ENCODE measurements at places on chromosomes 16 and 17.

DNA sequence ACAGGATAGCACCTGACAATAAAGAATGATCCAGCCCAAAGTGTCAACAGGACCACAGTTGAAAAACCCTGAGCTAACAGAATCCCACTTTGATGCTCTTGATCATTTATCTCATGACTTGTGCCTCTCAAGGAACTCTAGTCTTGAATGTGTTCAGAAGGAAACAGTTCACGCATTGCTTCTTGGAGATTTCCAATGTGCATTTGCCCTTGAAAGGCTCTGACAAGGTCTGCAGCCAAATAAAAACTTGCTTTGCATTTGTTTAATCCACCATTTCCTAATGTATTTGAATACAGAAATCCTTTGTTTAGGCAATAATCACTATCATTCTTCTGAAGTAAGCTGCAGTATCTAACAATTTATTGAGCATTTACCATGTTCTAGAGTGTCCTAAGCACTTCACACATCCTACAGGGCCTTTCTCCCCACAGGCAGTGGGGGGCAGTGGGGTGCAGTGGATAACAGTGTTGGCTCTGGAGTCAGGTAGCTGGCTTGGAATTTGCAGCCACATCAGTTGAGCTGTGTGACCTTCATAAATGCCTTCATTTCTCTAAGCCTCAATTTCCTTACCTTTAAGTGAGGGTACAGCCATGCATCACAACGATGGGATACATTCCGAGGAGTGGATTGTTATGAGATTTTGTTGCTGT lies 239.7 kb downstream of the XYLT1 start:
- no peak for DNase-seq

GRCh38 chr17:1546292-1546922 lies 16.2 kb downstream of the PITPNA start:
- no peak for DNase-seq

GRCh38 chr16:23148166-23148512 lies 1.1 kb downstream of the USP31 start:
- no peak for DNase-seq

- no peak for DNase-seq
These were observed 20.8 kb upstream of the DNAH17 start for GRCh38 chr17:78598013-78598471.

DNA sequence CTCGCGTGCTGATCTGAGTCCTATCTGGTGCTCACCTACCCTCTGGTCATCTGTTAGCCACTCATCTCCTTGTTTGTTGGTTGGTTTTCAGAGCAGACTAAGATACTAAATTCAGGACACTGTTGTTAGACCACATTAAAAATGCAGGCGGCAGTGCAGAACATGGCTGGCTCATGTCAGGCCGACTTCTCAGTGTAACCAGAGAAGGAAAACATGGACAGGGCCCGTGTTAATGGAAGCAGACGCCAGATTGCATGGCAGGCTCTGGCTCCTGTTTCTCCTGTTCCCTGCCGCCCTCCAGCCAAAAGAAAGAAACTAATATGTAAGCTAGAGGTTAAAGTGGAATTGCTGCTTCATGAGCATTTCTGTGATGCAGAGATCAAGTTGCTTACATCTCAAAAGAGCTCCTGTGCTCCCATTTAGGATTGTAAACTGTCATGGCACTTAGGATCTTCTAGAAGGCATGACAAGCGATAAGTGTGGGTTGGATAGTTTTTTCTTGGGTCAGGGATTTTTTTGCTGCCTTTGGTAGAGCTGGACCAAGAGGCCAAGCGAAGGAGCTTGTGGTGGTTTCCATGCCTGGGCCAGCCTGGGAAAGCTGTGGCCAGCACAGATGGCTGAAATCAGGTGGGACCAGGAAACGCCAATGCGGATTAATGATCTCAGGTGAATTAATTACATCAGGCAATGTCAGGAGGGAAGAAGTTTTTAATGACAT lies 56.1 kb downstream of the YPEL2 start:
- no peak for DNase-seq

DNA sequence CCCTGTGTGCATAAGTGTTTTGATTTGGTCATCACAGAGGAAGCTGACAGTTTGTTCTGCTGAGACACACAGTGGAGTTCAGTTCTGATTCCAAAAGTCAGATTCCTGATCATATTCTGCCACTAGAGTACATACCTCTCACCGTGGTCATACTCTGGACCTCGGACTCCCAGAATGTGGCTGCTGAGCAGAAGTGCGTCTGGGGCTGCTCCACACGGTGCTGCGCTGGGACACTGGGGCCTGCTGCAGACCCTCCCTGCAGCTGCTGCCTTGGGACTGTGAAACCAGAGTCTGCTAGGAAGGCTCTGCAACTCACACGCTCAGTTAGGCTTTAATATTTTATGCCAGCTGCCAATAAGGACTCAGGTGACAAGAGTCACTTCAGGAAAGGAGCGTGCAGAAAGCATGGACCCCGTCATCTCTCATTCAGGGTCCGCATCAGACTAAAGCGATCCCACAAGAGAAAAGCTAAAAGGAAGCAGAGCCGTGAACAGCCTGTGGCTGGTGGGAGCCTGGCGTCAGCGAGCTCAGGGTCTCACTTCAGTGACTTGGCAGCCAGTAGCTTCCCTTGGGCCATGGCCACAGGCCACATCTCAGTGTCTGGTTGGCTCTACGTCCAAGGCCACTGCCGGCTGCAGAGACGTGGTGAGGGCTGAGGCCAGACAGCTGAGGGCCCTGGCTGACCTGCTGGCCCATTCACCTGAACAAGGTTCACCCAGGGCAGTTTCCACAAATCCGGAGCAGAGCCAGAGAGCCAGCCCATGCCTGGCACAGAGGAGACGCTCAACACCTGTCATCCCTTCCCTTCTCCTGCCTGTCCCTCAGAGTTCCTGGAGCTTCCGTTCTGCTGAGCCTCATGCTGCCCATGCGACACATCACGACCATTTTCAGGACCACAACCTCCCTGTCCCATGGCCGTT lies 24.7 kb upstream of the KIFC3 start:
- no peak for DNase-seq

DNA sequence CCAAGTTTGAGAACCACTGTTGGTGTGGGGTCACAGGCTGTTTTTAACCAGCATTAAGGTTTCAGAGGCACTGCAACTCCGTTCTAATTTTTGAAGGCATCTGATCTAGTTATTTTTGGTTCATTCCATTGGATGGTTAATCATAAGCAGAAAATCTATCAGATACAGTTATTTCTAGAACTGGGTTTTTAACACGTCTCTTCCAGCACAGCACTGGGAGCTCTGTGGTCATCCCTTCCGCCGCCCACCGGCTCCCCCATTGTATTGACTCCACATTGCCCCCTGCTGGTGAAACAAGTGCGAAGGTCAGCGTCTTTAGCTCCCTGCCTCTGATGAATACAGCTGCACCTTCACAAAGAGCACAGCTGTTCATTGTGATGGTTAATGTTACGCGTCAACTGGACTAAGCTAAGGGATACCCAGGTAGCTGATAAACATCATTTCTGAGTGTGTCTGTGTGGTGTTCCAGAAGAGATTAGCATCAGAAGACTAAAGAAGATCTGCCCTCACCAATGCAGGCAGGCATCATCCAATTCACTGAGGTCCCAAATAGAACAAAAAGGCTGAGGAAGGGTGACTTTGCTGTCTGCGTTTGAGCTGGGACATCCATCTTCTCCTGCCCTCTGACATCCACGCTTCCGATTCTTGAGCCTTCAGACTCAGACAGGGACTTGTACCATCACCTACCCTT lies 8.5 kb downstream of the CCL18 start:
- no peak for DNase-seq

GRCh38 chr17:58300336-58300735 lies 19.6 kb upstream of the MPO start:
- DNase-seq = no peak
